Activated CD4-positive, alpha-beta T cell treated with anti-CD3 and anti-CD28 coated beads, Interleukin-2, amount 50 U/mL, for 24 hours (primary cell): ENCODE measurements at places on chromosomes 2 and 18.

GRCh38 chr2:120383631-120384340 is 37.9 kb downstream of the INHBB start:
- no peak for DNase-seq

DNA sequence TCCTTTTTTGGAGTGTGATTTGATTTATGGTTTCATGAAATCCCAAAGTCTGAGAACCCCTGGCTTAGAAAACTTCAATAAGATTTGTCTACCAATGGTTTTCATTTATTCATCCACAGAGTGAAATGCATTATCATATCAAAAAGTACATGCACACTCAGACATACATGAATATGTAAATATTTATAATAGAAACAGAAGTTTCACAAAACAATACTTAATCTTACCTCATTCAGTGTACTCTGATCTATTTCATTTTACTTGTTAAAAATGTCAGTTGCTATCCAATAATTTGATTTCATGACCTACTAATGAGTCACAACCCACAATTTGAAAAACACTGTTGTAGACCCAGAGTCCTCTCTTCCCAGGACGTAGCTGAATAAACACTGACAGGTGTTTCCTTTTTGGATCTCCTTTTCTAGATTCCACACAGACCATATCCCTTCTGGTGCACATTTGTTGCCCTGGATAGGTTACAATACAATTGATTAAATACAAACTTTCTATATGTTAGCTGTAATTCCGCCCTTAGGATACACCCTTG is 10.4 kb upstream of the CAVIN2 start:
- no peak for DNase-seq

- no peak for DNase-seq
These were observed 1.4 kb downstream of the RPRD1A start for GRCh38 chr18:36066001-36066400.

GRCh38 chr2:174683392-174683759 is 80.9 kb downstream of the CHRNA1 start:
- peak; percentile 8 for DNase-seq

DNA sequence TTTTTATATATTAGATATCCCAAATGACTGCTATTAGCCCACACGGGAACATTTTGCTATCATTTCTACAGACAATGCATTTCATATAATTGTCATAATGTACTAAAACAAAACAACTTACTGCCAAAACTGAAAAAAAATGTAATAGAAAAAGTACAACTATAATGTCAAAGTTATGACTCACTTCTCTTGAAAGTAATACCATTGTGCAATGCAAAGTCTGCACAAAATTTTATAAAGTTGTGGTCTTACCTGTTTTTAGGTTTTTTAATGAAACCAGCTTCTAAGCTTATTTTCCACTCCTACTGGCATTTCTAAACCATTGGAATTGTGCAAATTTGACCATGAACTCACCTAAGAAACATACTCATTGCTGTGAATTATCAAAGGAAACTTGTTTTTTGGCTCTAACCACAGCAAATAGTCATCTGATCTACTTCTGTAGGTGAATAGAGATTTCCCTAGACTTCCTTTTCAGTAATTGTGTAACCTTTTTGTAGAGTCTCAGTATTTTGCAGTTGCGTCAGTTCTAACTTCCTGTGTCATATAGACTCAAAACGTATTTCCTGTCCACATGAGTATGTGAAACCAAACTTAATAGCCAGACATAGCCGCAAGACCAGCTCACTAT is 31.9 kb upstream of the TFPI start:
- DNase-seq, result no peak

GRCh38 chr2:156145469-156145868 is 187.1 kb downstream of the NR4A2 start:
- no peak for DNase-seq

- no peak for DNase-seq
These were observed 1130.7 kb upstream of the FAM98A start for GRCh38 chr2:34729845-34730244.

- DNase-seq, result no peak
These were observed 95.7 kb downstream of the EDAR start for GRCh38 chr2:108893277-108893676.

GRCh38 chr2:240642061-240642805 is 17.0 kb downstream of the GPR35 start:
- no peak for DNase-seq

DNA sequence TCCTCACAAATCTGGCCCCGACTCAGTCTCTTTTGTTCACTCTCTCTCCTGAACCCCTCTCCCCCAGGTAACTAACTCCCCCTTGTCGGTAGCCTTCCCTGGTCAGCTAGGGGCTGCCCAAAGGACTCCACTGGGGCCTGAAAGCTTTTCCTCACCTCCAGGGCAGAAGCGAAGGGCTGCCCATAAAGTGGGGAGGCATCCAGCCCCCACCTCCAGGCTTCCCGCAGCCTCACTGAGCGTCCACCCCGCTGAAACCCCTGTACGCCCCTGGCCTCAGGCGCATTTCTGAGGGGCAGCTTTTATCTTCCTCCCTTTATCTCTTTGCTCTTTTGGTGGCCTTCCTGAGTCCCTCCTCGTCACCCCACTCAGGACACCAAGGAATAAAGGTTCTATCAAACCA is 249.3 kb downstream of the CYP26B1 start:
- no peak for DNase-seq

DNA sequence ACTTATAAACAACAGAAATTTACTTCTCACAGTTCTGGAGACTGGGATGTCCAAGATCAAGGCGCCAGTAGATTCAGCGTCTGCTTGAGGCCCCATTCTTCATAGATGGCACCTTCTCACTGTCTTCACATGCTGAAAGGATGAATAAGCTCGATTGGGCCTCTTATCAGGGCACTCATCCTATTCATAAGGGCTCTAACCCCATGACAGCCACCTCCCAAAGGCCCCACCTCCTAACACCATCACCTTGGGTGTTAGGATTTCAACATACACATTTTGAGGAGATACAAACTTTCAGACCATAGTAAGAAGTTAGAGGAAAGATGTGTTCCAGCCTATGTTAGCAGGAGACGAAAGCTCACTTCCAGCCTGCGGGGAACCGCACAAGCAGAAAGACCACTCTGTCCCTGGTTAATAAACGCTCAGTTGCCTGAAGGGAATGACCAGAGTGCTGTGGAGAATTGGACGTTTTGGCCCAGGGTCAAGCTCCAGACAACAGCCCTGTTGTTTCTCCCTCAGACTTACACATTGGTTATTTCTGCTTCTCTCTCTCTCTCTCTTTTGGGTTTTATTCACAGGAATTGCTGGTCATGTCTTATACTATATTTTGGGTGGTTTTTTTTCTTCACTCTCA is 90.3 kb downstream of the MAPRE2 start:
- DNase-seq, result no peak

GRCh38 chr2:223071139-223071538 is 19.1 kb downstream of the KCNE4 start:
- no peak for DNase-seq

DNA sequence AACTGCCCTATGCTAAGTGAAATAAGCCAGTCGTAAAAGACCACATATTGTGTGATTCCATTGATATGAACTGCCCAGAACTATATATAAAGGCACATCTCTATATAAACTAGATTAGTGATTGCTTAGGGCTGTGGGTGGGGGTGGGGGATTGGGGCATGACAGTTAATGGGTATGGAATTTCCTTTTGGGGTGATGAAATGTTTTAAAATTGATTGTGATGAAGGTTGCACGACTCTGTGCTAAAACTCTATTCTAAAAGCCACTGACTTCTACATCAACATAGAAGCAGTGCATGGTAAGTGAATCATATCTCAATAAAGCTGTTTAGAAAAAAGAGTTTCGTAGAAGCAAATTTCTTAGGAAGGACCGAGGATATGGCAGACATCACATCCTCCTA is 53.0 kb downstream of the CDCA7 start:
- no peak for DNase-seq

DNA sequence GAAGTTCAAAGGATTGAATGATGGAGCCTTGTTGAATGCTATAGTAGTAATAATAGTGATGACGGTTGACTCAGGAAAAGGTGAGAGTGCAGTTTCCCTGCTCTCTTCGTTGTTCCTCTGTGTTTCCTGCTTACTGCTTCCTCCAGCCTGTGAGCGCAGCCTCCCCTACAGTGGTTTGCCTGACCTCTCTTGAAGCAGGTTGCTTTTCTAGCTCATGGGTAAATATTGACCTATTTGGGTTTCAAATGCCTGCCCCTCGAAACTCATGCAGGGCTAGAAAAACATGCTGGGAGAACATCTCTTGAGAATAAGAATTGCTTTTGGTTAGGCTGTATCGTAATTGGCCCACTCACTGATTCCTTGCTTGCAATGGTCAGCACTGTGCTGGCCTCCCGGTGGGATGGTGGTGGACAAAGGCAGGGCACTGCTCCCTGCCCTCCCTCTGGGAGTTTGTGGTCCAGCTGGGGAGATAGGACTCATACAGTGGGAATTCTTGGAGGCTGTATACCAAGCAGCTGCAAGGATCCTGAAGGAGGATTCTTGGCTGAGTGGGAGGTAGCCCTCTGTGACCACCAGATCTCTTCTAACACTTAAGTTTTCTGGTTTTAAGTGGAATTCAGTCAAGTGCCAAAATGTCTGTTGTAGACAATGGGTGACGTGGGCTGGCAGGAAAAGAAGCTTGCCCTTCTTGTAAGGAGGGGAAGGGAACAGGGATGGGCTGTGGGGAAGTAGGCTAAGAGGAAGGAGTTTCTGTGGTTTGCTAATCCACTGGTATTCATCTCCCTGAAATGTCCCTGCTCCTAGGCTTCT is 5.4 kb upstream of the RNF181 start:
- no peak for DNase-seq

GRCh38 chr2:26088038-26088643 is 54.3 kb downstream of the RAB10 start:
- DNase-seq, result no peak

- DNase-seq, result no peak
These were observed 4.9 kb downstream of the SMC6 start for GRCh38 chr2:17748745-17749144.

GRCh38 chr18:80108121-80108536 is 933 bp upstream of the ADNP2 start:
- DNase-seq, result no peak

- no peak for DNase-seq
These were observed 60.1 kb downstream of the ATP8B1 start for GRCh38 chr18:57743008-57743407.

DNA sequence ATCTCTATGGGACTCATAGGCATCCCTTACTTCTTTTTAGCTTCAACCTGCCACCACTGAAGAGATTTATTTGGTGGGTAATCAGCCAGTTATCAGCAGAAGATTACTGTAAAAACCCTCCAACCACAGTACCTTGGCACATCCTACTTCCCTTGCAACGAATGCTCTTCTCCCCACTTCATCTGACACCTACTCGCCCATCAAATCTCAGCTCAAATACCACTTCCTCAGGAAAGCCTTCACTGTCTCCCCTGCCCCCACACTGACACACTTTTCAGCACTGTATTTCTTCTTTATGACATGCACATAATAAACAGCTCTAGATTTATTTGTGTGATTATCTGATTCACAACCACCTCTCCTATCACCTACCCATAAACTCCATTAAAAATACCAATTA is 3.1 kb downstream of the KDSR start:
- DNase-seq, result no peak

DNA sequence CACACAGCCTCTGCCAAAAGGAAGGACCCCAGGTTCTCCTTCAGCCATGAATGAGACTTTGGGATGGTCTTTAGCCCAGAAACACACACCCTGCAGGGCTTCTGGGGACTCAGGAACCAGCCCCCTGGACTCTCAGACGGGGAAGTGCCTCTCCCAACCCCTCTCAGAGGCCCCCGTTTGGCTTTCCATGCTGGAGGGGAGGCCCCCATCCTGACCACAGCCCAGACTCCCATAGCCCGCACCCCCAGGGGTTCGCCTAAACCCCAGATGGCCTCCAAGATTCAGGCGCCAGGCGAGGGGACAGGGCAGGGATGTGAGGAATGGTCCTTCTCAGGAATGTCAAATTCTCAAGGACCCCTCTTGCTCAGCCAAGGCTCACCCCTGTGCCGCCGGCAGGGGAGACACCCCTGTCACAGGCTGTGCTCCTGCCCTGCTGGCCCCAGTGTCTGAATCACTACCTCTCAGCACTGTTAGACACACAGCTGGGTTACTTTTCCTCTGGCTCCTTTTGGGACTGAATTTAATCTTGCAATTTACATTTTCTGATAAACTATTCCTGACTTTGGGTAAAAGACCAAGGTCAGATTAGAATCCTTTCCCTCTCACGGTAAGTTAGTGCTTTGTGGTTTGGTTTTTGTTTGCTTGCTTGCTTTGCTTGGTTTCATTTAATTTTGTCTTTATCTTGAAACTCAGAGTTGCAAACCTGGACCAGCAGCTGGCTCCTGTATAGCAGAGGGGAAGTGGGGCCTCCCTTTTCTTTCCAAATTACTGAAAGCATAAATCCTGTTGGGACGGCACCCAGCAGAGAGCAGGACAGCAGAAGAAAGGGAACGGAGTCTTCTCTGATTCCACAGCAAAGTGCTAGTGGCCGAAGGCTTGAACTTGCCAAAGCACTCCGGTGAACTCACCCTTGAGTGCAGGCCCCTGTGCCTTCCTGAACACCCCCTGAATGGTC is 198.9 kb upstream of the RAB6C start:
- no peak for DNase-seq
